Stimulated activated CD8-positive, alpha-beta memory T cell treated with anti-CD3 and anti-CD28 coated beads, Interleukin-2, amount 100 ng/mL, for 48 hours (primary cell): ENCODE measurements at places on chromosomes 3 and 15.
A peak's percentile ranks its signal among the peaks of the same experiment; 100 is the strongest.

DNA sequence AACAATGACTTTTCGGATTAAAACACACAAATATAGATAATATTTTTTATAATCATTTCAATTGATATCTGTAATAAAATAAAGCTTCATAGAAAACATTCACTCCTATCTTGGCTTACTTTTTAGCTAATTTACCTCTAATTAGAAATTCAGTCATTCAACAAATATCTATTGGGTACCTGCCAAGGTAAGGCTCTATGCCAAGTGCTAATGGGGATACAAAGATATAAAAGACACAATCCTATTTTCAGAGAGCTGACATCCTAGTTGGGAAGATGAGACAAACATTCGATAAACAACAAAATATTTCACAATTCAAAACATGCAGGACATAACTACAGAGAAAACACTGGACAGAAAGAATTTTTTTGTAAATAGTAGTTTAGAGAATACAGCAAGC is 63.3 kb downstream of the ULK4 start:
- DNase-seq, result no peak

- no peak for DNase-seq
Measured at GRCh38 chr3:46737329-46737731, 19.7 kb upstream of the PRSS50 start.

- no peak for DNase-seq
Measured at GRCh38 chr3:148366743-148367410, 330.8 kb upstream of the AGTR1 start.

GRCh38 chr15:77530576-77530975 is 102.1 kb downstream of the LINGO1 start:
- DNase-seq, result no peak

DNA sequence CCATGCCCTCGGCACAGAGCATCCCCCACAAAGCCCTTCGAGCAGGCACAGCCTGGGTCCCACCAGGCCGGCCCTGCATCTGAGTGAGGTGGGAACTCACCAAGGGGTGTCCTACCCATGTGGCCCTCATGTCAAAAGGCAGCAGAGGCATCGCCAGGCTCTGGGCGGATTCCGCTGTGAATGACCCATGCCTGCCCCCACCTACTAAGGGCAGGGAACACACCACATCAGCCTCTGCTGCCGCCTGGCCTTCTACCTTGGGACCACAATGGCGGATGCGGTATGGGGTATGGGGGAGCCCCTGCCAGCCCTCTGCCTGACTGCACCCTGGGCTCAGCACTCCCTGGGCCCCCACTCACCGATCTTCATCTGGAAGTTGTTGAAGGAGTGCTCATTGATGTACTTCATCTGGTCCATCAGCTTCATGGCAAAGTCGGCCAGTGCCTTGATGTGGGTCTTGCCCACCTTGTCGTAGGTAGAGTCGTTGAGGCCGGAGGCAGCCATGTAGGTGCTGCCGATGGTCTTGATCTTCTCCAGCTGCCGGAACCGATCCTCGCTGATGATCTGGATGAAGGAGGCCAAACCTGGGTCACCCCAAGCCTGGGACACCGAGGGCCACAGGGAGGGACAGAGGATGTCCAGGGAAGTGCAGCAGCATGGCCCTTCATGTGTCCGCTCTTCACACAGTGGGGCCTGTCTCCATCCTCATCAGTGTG is 87.8 kb downstream of the SEC22A start:
- no peak for DNase-seq

DNA sequence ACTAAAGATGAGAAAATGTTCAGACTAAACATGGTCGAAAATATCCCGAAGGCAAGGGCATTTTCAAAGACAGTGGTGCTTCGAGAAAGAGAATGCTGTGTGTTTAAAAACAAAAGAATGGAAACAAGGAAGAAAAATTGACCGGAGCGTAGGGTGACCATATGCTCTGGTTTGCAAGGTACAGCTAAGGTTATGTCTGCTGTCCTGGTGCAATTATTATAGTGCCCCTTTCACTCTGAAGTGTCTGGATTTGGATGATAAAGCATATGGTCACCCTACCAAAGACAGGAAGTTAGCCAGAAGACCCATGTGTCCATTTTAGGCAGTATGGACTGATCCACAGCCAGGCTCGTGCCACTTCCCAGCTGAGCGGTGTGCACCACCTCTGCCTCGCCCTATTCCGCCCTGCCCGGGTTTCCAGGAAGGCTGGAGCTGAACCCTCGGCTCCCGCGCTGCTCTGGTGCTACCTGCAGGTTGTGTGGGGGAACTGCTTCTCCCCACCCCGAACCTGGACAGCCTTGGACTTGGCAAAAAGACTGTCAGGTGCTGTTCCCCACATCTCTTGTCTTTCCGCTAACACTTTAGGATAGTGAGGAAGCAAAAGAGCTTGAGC is 25.2 kb downstream of the GOLGA6D start:
- no peak for DNase-seq

DNA sequence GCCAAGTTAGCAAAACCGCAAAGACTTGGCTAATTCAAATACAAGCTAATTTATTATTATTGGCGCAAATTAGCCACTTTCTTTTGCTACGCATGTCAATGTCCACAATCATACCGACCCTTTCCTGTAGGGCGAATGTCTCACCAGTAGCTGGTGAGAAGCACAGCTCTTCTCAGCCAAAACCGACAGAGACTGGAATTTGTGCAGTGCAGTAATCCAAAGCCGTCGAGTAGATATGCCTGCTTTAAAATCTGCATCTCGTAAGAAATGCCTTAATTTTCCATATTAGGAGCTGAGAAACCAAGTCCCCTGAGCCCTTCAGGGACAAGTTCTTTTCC is 614 bp upstream of the MINDY2 start:
- no peak for DNase-seq

GRCh38 chr3:117398141-117398899 is 688.7 kb downstream of the TUSC7 start:
- DNase-seq, result no peak

DNA sequence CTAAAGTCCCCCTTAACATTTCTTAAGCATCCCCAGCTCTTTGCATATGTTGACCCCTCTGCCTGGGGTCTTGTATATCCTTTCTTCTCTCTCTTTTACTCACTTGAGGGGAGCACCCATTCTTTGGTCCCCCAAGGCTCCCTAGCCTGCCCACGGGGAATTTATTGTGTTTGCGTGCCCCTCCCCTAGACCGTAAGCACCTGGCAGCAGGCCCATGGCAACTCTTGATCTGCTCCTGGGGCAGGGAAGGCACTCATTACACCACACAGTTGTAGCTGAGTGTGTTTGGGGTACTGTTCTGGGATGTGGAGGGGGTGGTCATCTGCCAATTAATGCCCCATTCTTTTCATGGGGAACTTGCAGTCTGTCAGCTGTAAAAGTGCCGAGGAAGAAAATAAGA is 27.3 kb upstream of the SMAD6 start:
- no peak for DNase-seq

- DNase-seq, result peak; percentile 69
Measured at GRCh38 chr3:138935863-138936740, 10.8 kb downstream of the FOXL2 start.

GRCh38 chr3:69739204-69740102 is at the start of gene MITF:
Gene MITF, plus strand, starts transcription at chr3:69739464. Its CDS starts 134 bp downstream, at chr3:69739598.
- DNase-seq, result peak; percentile 28

DNA sequence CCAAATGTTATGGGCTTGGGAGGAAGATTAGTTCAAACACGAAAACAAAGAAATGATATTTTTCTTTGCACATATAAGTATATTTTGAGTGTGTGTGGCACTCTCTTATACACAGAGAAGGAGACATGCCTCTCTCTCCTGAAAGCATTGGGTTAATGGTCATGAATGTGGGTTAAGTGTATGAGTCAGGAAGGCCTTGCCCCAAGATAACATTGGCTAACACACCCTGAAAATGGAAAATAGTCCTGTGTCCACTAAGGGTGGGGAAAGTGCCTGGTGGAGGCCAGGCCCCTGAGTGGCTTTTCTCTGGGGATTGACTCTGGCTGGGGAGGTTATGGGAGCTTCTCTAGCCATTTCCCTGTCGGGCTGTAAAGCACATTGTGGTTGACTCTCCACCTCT is 332.7 kb upstream of the ONECUT1 start:
- DNase-seq, result no peak

GRCh38 chr3:45957586-45957985 is 14.3 kb downstream of the CXCR6 start:
- no peak for DNase-seq

GRCh38 chr15:78979456-78980320 is 34.8 kb upstream of the CTSH start:
- peak; percentile 5 for DNase-seq

DNA sequence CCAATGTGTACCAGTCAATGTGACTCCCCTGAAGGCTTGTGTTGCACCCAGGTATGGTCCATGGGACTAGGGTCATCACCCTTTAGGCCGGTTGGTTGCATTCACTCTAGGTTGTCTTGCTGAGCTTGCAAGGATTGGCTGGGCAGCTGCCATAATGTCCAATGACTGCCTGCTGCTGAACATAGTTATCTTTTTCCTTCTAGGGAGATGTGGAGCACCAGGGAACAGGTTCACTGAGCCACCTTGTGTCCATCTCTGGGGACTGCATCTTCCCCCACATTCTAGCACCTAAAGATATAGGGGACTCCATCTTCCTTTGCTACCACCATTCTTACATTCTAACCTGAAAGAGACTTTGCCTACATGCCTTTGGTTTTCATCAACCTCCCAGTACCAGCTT is 580.4 kb upstream of the TBL1XR1 start:
- DNase-seq, result peak; percentile 28

DNA sequence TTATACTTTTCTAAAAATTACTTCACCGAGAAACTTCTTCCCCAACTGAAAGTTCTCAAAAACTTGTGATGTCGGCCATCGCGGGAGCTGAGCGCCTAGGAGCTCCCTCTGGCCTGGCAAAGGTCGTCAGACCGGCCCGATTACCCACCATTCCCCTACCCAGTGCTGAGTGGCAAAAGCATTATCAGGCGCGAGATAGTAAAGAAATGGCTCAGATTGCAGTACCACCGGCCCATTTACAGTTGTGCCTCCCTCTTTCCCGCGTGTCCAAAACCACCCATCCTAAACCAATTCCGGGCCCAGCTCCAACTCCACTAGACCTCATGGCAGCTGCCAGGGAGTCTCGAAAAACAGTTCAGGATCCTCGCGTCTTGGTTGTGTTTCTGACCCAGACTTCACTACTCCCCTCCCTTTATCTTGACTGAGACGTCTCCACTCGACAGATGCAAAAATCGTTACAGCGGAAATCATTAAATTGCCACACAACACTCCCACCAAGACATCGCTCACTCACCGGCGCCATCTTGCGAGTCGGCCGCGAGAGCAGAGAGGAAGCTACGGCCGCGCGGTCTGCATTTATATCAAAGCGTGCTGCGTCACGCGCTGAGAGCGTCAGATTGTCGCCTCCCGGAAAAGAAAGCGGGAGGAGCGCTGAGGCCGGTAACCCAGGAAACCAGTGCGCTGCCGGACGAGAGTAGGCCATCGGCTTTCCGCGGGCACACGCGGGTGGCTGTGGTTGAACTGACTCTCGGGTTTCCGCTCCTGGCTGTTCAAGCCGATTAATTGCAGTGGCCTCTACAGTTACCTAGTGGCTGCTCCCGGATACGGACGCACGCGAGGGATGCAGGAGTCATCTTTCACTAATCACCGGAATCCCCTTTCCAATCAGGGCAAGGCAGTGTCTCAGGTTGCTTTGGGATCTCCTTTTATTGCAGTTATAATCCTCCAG is at the start of gene RPL22L1:
TSS of gene RPL22L1 (minus strand) at position 551 of the 949 bp plus-strand sequence. CDS start at position 523, 28 bp downstream.
- peak; percentile 85 for DNase-seq

GRCh38 chr3:42412526-42413155 is 2.2 kb upstream of the LYZL4 start:
- DNase-seq, result no peak

GRCh38 chr3:24137958-24138875 is 193.1 kb downstream of the NR1D2 start:
- DNase-seq, result no peak

- DNase-seq, result no peak
Measured at GRCh38 chr3:33488683-33489082, 48.5 kb upstream of the UBP1 start.

DNA sequence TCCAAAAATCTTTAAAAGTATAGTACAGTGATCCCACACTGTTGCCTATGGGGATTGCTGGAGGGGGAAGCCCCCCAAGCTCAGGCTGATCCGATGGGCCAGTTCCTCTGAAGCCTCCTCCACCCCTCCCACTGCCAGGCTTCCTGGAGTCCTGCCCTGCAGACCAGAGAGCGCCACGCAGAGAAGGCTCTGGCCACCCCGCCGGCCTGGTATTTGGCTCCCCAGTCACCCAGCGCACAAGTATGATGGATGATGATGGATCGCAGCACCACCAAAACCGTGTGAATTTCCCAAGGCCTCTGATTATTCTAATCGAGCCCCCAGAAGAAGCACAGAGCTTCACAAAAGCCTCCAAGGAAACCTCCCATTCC is 259.0 kb downstream of the MECOM start:
- no peak for DNase-seq

GRCh38 chr15:31480356-31481025 is 153.9 kb downstream of the KLF13 start:
- DNase-seq, result no peak

GRCh38 chr15:39833515-39833981 is 50.9 kb upstream of the FSIP1 start:
- DNase-seq, result no peak

- DNase-seq, result no peak
Measured at GRCh38 chr3:155745795-155746550, 1.1 kb upstream of the PLCH1 start.

DNA sequence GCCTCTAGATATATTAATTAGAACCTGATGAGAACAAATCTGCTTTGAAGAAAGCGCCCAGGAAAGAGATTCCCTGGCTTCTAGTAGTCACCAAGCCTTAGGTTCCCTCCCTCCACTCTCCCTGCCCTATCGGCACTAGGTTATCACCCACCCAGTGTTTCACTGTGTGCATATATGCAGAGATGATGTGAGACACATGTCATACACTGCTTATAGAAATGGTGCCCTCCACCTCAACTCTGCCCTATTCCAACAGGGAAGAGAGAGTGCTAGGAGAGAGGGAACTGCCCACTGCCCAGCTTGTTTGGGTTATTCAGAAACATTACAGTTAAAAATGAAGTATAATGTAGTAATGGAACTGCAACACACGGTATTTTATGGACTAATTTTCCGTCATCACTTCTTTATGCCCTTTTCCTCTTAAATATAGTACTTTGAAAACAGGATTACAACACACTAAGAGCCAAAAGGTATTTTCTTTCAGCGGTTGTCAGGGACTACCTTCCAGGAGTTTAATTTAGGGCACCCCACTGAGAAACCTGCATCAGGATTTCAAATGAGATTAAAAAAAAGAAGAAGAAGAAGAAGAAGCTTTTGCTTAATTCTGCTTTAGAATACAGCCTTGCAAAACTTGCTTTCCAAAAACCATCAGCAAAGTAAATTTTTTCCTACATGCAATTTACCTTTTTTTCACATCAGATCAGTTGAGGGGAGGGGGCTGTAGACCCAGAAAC is 55.3 kb downstream of the MEIS2 start:
- DNase-seq, result no peak
